ENCODE measurements at places on chromosomes 2 and 18.
A peak's percentile ranks its signal among the peaks of the same experiment; 100 is the strongest.

- no peak for DNase-seq
Measured at GRCh38 chr18:39935598-39935997, 2019.4 kb upstream of the PIK3C3 start.

DNA sequence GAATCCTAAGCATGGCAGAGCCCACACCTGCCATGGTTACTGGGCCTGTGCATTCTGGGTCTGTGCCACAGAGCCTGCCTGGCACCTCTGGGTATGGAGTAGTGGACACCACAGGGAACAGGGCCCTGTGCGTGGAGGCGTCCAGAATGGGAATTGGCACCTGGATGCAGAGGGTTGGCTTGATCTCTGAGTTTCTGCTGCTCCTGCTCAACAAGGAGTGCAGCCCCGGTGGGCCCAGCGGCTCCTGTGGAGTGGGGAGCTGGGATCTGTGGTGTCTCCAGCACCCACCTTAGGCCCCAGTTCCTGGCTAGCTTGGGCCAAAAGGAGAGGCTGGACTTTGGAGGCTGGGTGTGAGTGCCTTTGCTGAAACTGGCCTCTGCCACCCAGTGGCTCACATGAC lies 7.9 kb upstream of the ANKRD62 start:
- no peak for DNase-seq

DNA sequence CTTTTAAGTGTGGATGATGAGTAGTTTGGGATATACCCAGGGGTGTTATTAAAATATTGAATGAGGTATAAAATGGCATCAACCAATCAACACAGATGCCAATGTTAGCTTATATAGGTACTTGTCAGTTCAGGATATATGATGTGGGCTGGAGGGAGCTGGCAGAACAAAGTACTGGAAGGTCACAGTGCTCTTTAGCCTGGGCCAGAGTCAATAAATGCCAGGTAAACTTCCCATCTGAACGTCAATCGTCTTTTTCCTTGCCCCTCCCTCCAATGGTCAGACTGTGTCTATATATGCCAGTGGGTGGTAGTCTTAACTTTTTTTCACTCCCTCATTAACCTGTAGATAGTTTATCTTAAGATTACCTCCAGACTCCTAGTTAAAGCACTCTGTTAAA lies 140.8 kb upstream of the RBMS1 start:
- DNase-seq, result no peak

DNA sequence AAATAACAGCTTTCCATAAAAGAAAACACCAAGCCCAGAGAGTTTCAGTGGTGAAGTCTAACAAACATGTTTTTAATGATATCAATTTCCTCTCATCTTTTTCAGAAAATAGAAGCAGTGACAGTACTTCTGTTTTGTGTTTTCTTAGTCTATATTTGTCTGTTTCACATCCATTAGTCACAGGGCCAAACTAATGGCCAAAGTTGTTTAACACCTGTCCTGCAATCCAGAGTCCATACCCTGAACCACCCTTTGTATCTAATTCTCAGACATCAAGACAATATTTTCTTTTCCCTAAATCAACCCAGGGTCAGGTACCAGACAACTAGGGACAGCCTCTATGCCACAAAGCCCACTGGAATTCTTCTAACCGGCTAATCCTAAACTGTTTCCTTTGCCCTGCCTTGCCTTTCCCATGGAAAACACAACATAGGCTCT lies 25.9 kb downstream of the TMSB10 start:
- DNase-seq, result no peak

DNA sequence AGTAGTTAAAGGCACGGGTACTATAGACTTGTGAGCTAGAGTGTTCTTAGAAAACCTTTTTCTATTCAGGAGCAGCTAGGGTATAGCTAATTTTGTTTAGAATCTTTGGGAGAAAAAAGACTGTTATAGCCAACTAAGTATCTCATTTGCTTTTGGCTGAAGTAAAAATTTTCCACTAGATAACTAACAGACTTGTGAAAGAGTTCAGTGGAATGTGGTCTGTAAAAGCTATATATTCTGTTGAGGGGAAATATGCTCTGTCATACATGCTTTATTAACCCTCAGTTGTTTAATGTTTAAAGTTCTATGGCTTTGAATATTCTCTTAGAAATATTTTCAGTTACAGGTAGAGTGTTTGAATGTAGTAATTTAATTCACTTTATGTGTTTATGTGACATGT lies 49.7 kb downstream of the RIF1 start:
- no peak for DNase-seq

DNA sequence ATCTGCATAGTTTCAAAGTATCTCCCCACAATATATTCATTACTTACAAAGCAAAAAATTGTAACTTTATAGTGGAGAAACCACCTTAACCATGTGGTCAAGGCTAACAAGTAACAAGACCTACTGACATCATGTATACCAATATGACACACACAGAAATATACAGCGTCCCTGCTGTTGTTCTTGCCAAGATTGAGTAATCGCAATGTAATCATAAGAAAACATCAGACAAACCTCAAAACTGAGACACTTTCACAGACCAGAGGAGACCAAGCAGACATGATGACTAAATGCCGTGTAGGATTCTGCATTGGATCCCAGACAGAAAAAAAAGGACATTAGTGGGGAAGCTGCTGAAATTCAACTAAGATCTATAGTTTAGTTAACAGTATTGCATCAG lies 123.0 kb downstream of the ACAA2 start:
- DNase-seq, result no peak

DNA sequence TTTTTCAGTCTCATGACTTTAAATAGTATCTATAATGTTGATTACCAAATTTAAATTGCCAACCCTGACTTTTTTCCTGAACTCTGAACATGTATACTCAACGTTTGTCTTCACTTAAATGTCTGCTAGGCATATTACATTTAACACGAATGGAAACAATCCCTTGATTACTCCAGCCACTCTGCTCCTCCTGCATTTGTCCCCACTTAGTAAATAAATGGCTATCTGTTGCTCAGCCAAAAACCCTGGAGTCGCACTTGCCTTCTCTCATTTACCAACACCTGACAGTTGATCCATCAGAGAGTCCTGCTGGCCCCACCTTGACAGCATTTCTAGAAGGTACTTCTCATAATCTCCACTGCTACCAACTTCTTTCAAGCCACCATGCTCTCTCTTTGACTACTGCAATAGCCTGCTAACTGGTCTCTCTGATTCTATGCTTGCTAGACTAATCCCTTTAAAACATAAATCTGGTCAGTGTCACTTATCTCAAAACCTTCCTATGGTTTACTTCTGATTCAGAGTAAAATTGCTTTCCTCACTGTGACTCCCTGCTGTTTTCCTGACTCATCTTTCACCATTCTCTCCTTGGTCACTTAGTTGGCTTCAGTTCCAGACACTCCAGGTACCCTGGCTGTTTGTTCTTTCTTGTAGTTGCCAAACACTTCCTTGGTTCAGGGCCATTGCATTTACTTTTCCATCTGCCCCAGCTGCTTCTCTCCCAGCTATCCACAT lies 31.9 kb downstream of the SPAG16 start:
- no peak for DNase-seq

- DNase-seq, result no peak
Measured at GRCh38 chr2:108632332-108633160, 86.7 kb upstream of the RANBP2 start.

DNA sequence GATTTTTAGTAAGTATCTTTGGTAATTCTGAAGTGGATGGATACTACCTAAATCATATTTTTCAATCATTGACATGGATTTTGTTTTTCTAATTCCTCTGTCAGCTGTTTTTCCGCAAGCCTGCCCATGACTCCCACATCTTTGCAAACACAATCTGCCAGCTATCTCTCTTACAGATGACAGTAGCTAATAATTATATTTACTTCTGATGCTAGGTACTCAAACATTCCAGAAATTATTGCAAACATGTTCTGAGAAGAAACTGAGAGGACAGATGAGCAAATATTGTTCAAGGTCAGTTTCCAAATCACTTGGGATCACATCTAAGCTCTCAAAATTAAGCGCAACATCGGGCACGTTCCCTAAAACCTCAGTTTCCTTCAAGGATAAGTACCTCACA lies 270.0 kb upstream of the CDH19 start:
- no peak for DNase-seq

GRCh38 chr18:63155910-63156773 lies 163.4 kb downstream of the BCL2 start:
- DNase-seq, result peak; percentile 48

GRCh38 chr18:9094307-9095226 lies 7.9 kb upstream of the NDUFV2 start:
- DNase-seq, result no peak

DNA sequence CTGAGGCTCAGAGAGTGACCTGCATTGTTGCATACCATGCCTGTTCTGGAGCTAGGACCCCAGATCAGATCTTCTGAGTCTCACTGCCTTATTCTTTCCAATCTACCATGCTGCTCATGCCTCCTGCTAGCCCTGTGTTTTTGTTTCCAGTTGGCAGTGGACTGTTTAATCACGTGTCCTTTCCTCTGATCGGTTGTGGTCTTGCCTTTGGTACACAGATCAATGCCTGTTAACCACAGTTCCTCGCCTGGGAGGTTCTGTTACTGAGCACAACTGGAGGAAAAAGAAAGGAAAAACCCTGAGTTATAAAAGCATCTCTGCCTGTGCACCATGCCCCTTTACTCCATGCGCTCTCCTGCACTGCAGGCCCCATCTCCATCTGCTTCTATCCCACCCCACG lies 329.1 kb downstream of the SETBP1 start:
- DNase-seq, result no peak

DNA sequence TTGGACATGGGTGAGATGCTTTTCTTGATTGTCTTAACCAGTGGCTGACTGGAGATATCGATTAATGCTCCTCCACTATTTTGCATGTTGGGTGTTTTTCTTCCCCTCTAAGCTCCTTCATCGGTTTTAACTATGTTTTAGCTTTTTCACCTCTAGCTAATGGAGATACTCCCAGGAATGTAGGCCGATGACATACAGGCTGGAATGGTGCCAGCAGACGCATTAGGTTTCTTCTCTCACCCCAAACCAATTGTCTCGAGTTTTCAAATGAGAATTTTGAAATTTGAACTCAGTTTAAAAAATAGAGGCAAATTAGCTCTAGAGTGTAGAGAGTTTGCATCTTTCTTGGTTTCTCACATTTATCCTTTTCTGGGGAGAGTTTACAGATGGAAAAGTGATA lies 247.6 kb downstream of the RPRM start:
- no peak for DNase-seq

GRCh38 chr2:172467382-172467781 lies 40.0 kb downstream of the ITGA6 start:
- no peak for DNase-seq

DNA sequence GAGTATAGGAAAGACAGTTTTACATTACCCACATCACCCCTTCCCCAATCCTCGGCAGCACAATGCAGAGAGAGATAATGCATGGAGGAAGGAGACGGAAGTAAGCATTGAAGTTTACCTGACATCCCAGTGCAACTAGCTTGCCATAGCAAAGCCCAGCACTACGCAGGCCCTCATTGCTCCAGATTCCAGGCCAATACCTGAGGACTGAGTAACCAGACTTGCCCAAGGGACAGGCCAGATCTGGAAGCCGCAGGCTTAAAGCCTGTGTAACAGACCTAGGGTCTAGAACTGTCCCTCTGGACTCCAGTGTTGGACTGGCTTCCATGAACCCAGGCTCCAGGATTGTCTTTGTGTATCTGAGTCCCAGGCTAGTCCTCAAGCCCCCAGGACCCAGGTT lies 17.6 kb downstream of the SERPINB4 start:
- no peak for DNase-seq

GRCh38 chr2:43273529-43273928 lies 47.1 kb upstream of the ZFP36L2 start:
- no peak for DNase-seq

GRCh38 chr2:74747411-74748080 lies 86.4 kb upstream of the HK2 start:
- no peak for DNase-seq
